ELF-1 (cell line): ENCODE measurements at places on chromosomes 11 and 22.

- DNase-seq: peak; percentile 98
These were observed 24.7 kb upstream of the SLC22A12 start for GRCh38 chr11:64566042-64566914.

DNA sequence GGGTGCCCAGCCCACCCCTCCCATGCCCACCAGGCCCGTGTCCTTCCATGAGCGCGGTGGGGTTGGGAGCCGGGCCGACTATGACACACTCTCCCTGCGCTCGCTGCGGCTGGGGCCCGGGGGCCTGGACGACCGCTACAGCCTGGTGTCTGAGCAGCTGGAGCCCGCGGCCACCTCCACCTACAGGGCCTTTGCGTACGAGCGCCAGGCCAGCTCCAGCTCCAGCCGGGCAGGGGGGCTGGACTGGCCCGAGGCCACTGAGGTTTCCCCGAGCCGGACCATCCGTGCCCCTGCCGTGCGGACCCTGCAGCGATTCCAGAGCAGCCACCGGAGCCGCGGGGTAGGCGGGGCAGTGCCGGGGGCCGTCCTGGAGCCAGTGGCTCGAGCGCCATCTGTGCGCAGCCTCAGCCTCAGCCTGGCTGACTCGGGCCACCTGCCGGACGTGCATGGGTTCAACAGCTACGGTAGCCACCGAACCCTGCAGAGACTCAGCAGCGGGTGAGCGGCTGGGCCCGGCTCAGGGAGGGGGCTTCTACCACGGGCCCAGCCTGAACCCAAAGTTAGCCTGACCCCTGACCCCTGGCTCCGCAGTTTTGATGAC is 3.0 kb downstream of the PKP3 start:
- peak; percentile 91 for DNase-seq

- DNase-seq: no peak
These were observed 3.0 kb upstream of the MUC2 start for GRCh38 chr11:1071571-1072115.

DNA sequence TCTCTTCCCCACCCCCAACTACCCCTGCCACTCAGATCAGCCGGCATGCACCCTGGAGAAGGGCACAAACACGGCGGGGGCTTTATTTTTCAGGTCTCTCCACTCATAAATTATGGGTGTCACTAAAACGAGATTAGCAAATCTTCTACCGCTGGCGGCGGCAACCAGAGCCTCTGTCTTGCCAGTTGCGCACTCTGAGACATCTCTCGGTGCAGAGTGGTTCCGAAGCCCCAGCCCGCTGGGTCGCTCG is 125.3 kb upstream of the C11orf58 start:
- DNase-seq: no peak

DNA sequence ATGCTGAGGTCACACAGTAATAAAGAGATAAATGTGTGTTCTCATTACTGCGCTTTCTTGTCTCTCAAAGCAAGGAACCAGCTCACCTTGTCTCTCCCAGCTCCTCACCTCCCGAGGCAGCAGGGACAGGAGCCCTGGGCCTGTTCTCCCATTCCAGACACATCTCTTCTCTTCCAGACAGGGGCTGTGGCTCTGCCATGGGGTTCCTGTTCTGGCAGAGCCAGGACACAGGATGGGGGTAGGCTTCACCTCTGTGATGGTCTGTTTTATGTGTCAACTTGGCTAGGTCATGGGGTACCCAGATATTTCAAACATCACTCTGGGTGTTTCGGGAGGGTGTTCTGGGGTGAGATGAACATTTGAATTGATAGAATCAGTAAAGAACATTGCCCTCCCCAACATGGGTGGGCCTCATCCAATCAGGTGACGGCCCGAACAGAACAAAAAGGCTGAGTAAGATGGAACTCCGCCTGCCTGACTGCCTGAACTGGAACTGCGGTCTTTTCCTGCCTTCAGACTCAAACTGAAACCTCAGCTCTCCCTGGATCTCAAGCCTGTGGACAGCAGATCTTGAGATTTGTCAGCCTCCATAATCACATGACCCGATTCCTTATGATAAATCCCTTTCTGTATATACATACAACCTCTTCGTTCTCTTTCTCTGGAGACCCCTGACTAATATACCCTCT is 2.0 kb upstream of the VSIG10L2 start:
- DNase-seq: no peak
